ENCODE measurements at places on chromosomes 12 and 14.

- peak; percentile 31 for DNase-seq
Observed at GRCh38 chr12:113912760-113913329, 53.3 kb downstream of the RBM19 start.

- DNase-seq = no peak
Observed at GRCh38 chr12:67760586-67761275, 112.2 kb downstream of the DYRK2 start.

- DNase-seq = no peak
Observed at GRCh38 chr12:118356809-118357256, 15.9 kb downstream of the TAOK3 start.

DNA sequence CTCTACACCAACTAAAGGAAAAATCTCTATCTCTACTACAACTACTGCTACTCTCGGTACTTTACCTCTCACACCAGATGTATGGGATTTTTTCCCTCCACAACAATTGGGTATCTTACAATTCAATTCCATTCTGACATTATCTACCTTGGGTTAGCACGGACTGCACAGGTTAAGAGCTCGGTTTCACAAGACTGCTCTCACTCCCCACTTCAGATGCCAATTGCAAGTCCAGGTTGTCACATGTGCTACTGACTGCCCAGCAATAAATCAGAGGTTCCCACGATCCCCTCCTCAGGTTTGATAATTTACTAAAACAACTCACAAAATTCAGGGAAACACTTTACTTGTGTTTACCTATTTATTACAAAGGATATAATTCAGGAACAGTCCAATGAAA is 58.0 kb downstream of the OVCH1 start:
- DNase-seq = no peak

GRCh38 chr14:92846162-92846897 is 52.2 kb downstream of the GOLGA5 start:
- DNase-seq = no peak

DNA sequence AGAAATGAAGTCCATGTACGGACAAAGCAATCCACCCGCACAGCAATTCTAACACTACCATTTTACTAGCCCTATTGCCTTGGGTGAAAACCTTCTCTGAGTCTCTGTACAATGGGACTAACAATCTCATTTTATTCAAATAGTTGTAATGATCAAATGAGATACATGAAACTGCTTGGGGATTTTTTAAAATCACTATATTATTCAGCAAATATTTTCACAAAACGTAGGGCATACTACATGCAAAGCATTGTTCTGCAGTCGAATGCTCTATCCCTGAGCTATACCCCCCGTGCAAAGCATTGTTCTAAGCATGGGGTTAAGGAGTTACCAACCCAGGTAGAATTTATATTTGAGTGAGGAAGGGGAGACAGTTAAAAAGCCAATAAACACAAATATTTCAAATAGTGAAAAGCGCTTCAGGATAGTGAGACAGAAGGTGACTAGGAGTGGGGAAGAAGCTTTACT is 554 bp upstream of the ATF7 start:
- no peak for DNase-seq

- no peak for DNase-seq
Observed at GRCh38 chr12:50062728-50063460, 5.5 kb downstream of the ASIC1 start.

DNA sequence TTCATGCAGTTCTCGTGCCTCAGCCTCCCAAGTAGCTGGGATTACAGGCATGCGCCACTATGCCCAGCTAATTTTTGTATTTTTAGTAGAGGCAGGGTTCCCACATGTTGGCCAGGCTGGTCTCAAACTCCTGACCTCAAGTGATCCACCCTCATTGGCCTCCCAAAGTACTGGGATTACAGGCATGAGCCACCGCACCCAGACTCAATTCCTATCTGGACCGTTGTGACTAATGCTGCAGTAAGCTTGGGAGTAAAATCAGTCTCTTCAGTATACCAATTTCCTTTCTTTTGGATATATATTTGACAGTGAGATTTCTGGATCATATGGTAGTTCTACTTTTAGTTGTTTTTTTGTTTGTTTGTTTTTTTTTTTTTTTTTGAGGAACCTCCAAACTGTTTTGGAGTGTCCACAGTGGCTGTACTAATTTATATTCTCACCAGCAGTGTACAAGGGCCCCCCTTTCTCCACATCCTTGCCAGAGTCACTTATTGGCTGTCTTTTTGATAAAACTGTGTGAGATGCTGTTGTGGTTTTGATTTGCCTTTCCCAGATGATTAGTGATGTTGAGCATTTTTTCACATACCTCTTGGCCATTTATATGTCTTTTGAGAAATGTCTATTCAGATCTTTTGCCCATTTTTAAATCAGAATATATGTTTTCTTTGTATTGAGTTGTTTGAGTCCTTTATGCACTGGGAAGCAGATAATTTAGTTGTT is 37.3 kb upstream of the EVL start:
- DNase-seq = no peak

GRCh38 chr12:117402363-117402762 is 40.9 kb upstream of the NOS1 start:
- DNase-seq = no peak

DNA sequence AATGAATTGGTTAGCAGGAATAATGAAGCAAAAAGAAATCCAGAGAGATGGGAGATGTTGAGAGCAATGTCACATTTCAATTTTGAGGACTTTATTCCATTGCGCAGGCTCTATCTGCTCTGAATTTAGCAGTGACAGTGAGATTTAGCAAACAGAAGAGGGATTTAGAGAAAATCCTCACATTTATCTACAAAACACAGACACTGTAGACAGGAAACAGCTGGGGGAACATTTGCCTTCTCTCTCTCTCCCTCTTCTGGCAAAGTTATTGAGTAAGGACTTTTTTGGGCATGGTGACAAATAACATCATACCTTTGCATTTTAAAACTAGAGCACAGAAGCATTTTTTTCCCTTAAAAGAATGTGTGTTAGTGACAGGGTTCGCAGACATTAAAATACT is at the start of gene IGF1:
IGF1 (minus strand) TSS at position 158 of the 400 bp plus-strand sequence. CDS start 182 bp downstream, outside the sequence.
- DNase-seq = no peak

DNA sequence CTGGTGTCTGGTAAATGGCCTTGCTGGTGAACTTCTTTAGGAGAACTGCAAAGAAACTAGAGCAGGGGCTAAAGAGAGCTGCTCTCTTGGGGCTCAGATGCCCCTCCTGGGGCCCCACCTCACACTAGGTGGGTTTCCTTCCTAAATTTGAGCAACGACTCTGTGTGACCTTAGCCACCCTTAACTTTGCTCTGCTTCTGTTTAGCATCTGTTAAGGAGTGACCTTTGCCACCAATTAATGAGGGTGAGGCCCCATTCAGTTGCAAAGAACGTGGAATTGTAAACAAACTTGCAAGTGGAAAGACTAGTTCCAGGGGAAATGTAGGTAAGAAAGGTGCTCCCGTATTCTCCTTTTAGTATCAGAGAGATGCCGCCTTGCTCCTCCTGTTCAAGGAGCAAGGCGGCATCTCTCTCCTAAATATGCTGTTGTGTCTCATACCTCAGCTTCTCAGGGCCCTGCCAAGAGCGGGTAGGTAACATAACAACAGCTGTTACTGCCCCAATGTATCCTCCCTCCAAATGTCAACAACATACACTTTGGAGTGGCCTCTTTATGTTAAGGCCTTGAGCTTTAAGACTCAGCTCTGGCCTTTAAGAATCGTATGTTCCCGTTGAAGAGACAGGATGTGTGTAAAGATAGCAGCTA is 77.6 kb upstream of the FUT8 start:
- DNase-seq = no peak

DNA sequence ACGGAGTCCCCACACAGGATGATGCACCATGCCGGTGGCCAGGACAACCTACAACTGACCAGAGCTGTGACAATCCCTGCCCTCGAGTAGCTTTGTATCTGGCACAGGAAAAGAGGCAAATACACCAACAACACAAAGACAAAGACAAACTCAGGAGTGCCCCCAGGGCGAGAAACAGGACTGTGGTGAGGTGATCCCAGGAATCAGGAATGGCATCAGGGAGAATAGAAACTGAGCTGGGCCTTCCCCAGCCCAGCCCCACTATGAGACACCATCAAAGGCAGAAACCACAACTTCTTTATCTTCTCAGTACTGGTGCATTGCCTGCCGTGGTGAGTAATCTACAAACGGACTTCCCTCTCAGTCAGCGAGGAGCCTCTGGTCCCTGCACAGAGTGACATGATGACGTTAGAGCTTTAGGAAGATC is 157.7 kb downstream of the TTC7B start:
- no peak for DNase-seq

GRCh38 chr14:103875010-103875409 is 27.6 kb upstream of the PPP1R13B start:
- no peak for DNase-seq

DNA sequence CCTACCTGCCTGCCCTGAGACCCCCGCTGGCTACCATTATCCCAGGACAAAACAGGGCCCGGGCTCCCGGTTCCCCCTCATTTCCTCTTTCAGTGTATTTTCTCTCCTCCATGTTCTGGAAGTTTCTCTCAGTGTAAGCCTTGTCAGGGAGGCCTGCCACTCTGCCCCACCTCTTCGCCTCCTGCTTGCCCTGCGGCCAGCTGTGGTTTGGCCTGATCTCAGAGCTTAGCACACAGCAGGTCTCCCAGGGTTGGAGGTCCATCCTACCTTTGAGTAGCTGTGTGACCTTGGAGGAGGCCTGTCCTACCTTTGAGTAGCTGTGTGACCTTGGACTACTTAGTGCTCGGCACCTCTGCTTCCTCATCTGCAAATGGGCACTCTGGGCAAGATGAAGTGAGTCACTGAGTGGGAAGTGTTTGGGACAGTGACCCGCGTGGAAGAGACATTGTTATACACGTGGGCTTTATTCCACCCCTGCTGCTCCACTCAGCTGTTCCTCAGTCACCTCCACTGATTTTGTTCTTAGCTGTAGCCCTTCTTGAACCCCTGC is 212.7 kb downstream of the ZFP36L1 start:
- no peak for DNase-seq

- DNase-seq = no peak
Observed at GRCh38 chr12:76037130-76038103, 5.8 kb upstream of the PHLDA1 start.

GRCh38 chr14:68191567-68192321 is 372.2 kb downstream of the RAD51B start:
- no peak for DNase-seq
